ENCODE measurements at places on chromosomes 11 and 22. TPM values are rescaled to one million over a fixed set of nuclear protein-coding genes. Genes with fewer than 3 reads are reported as not detected.

- no peak for DNase-seq
Measured at GRCh38 chr11:70500076-70500847, 101.9 kb downstream of the CTTN start.

GRCh38 chr11:132202621-132203020 lies 832.2 kb downstream of the NTM start:
- DNase-seq = no peak

GRCh38 chr11:16000065-16000464 lies 356.3 kb downstream of the SOX6 start:
- DNase-seq = no peak

DNA sequence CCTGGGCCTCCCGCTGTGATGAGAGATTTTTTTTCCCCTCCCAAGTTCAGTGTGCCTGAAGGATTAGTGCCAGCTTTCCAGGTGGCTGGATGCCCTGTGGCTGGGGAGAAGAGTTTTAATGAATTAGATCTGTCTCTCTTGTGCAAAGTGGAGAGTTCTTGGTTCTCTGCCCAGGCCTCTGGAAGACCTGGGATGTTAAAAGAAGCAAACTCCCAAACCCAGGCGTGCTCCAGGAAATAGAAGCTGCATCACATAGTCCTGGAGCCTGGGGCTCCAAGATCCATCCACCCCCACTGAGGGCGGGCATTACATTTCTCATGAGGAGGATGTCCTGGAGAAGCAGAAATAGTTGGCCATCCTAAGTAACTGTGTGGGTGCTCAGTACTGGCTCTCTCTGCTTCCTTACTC lies 30.6 kb downstream of the SDHAF2 start:
- DNase-seq = no peak

- DNase-seq = no peak
Measured at GRCh38 chr22:25702571-25703167, 39.3 kb upstream of the MYO18B start.

DNA sequence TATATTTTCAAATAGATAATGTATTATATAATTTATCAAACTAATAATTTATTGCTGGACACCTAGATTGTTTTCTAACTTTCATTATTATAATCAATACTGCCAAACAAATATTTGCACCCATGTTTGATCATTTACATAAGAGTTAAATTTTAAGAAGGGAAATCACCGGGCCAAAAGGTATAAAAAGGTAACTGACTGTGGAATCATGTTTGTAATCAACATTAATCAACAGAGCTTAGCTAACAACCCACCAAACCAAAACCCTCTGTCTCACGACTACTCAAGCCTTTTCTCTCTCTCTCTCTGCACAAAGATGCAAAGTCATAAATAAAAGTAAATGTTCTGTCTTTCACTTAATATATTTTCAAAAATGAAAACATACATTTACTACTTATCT lies 14.8 kb downstream of the LPXN start:
- no peak for DNase-seq

DNA sequence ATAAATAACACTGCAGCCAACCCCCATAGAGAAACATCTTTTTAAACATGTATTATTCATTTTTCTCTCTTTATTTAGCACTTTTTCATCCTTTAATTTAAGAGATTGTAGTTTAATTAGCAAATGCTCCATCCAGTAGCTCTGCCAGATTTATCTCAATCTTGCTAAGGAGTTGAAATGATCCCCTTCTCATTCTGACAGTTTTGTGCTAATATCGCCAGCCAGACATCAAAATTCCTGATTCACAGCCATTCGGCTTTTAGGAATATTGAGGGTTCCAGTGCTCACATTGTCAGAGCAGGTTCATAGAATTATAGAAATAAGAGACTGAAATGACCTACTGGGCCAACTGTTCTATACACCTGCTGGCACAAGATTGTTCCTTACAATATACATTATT lies 77.8 kb downstream of the CASP12 start:
- DNase-seq = no peak

DNA sequence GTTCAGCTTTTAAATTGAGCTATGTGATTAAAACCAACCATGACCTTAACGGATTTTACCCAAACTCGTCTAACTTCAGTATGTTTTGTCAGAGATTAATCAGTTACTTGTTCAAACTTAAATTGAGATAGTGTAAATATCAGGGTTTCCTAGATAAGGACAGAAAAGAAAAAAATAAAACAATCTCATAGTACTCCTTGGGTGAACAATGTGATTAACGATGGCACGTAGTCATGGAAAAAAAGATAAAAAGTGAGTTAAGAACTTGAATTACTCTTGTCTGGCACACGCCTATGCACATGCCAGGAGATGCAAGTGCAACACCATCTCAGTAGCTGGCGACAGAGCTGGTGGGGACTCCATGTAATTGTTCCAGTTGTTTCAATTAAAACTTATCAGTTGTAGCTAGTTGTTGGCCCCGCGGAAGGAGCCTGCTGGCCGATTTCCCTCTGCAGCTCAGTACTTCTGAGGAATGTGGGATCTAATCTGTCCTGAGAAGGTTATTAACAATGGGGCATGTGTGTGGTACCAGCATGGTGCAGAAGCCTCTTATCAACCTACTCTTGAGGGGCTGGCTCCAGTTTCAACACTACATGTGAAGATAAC lies 3.0 kb downstream of the RASSF10 start:
- no peak for DNase-seq

- no peak for DNase-seq
Measured at GRCh38 chr11:134512571-134513538, 100.8 kb upstream of the B3GAT1 start.

GRCh38 chr11:64619811-64620380 lies 28.9 kb downstream of the SLC22A12 start:
- DNase-seq = no peak

DNA sequence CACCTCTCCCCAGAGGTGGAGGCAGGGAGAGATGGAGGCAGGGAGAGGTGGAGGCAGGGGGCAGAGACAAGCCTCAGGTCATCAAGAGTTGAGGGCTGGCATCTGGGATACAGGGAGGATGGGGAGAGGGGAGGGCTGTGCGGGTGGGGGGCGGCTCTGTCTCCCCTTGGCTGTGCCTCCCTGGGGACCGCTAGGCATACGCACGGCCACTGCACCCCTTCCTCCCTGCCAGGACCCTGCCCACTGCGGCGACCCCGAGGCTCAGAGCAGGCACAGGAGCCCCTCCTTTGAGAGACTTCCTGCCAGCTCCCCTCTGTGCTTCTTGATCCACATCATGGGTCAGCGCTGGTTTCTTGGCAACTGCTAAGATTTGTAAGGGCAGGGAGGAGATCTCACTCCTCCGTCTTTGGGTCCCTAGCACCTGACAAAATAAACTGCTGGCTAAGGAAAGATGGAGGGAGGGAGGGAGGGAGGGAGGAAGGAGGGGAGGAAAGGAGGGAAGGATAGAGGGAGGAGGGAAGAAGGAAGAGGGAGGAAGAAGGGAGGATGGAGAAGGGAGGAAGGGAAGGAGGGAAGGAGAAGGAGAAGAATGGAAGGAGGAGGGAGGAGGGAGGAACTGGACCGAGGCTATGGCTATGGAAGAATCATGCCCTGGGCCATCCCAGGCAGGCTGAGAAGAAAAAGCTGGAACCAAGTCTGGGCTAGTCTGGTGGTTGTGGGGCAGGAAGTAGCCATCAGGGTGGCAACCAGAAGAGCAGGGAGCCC lies 18.5 kb downstream of the PRR33 start:
- no peak for DNase-seq

GRCh38 chr22:31566484-31566883 lies 70.1 kb downstream of the SFI1 start:
- DNase-seq = no peak

GRCh38 chr11:6703247-6704063 lies 20.3 kb upstream of the MRPL17 start:
- peak; percentile 66 for DNase-seq

GRCh38 chr11:66006134-66006890 lies 4.0 kb downstream of the BANF1 start:
- DNase-seq = no peak

DNA sequence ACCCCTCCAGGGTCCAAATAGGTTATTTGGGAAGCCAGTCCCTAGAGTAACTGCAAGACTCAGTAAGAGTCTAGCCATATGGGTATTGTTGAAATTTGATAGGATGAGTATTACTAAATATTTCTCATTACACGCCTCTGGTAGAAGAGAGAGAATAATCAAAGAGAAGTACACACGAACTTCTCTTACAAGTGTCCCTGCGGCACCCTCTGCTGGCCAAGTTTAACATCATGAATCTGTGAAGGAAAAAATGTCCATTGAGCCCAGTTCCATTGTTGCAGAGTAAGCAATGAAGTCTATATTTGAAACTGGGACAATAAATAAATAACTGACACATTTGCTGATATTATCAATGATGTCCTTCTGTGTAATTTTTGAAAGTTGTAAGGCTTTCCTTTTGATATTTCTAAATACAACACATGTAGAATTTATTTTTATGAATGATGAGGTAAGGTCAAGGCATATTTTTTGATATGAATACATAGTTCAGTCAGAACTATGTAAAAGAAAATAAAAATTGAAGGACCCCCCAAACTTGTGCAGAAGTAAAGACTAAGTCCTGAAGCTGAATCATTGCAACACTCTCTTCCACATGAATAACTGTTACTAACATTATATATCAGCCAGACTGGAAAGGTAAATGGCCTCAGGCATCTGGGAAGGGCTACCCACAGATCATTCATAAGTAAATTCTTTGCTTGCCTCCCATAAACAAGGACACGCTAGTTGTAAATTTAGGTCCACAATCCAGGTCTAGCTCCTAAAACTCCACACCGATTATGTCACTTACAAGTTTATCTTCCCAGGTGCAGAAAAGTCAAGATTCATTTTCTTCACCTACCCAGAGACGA lies 10.0 kb downstream of the OR51L1 start:
- no peak for DNase-seq

GRCh38 chr11:135033540-135033939 lies 621.5 kb upstream of the B3GAT1 start:
- no peak for DNase-seq

DNA sequence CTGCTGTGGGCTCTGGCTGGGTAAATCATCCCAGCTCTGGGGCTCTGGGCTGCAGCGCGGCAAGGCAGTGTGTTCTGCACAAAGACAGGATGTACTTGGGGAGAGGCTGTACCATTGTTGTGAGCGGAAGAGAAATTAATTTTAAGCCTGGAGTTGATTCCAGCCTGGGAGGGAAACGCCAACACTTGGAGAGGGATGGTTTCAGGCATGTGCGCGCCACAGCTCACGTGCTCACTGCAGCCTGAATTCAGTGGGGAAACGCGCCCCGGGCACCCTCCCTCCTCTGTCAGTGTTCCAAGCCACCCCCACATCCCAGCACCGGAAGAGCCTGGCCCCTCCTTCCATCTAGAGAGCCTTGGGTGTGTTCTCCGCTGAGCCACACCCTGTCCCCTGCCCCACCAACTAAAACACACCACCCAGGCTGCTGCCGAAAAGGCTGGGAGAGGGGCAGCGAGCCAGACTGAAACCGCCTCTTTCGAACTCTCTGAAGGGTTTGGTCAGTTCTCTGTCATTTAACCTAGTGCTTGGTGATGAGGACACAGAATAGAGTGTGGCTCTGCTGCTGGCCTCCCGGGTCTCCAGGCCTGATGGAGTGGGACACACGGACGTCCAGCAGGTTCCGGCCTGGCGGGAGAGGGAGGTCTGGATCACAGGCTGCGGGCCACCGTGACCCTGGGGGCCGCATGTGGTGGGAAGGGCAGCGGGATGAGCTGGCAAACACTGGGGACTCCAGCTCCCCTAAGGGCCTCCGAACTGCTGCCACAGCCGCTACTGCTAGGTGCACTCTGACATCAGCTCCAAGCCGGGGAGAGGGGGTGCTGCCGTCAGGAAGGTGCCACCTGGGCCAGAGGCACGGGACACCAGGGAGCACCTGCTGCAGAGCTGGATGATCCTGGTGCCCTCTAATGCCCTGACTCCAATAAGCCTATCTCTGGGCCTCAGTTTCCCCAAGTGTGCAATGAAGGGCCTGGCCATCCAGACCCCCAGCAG lies 230.8 kb downstream of the CTTN start:
- DNase-seq = no peak

DNA sequence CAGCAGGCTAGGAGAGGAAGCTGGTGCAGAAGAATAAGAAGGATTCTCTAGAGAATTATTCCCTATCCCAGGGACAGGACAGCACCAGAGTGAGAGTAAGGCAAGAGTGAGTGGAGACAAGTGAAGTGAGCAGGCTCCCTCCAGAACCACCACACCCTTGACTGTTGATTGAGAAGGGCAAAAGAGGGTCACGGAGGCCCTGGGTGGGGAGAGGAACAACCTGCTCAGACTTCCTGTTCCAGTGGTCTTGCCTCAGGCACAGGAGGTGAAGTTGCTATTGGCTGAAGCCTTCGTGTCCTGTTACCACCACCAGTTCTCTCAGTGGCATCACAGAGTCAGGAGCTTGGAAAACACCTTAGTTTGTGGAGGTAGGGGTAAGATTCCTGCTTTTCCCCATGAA lies 51.7 kb upstream of the CCDC89 start:
- DNase-seq = no peak

GRCh38 chr11:17443926-17444690 lies 32.5 kb downstream of the ABCC8 start:
- DNase-seq = no peak

- DNase-seq = peak; percentile 80
Measured at GRCh38 chr11:75532200-75533048, 6.7 kb upstream of the GDPD5 start.

DNA sequence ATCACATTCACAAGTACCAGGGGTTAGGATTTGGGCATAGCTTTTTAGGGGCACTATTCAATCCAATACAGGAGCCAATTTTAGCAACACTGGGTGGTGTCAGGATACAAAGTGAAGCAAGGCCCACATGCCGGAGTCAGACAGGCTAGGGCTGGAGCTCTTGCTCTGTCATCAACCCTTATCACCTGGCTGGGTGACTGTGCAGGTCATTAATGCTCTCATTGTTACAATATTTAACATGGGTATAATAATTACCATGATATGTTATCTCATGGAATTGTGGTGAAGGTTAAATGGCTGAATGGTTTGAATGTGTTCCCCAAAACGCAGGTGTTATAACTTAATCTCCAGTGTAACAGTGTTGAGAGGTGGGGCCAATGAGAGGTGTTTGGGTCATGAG lies 143.3 kb upstream of the THY1 start:
- no peak for DNase-seq

GRCh38 chr11:128749974-128750373 lies 56.1 kb downstream of the FLI1 start:
- no peak for DNase-seq

- DNase-seq = no peak
Measured at GRCh38 chr11:78181185-78181584, 7.2 kb downstream of the KCTD21 start.

The SEC14L6 gene
- total RNA-seq = 0.11 TPM

The SYT8 gene
- total RNA-seq = not detected

The APOL6 gene
- total RNA-seq = 8.5 TPM

The CFAP300 gene
- total RNA-seq = 5.4 TPM

The PRG3 gene
- total RNA-seq = not detected
